ENCODE measurements at places on chromosomes 3 and 15.

GRCh38 chr15:36330598-36330997, 248.8 kb upstream of the CDIN1 start:
- no peak for DNase-seq

DNA sequence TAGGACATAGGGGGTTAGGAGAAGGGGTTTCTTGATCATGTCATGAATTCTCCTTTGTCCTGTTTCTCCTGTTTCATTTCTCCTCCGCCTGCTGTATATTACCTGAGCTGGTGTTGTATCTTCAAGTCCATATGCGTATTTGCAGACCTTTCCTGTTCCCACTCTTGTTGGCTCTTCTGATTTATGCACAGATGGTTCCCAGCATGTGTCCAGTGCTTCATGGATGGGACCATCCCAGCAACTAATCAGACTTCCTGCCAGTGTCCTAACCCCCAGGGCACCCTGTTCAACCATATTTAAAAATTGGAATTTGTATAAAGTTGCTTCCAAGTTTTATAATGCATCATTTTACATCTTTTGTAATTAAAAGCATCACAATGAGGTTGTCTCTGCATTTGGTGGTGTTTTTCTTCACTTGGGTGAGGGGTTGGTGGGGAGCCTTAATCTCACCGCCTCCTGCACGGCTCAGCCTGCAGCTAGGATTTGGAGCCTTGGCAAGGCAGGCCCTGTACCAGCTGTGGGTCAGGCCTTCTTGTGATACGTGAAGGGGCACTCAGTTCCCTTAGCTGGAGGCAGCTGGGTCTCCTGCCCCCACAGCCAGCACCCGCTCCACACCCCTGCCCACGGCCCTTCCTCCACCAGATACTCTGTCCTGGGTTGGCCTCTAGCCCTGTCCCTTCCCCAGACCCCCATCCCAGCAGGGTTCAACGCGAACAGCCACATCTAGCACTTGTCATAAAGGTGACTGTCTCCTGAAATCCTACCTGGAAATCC, 72.0 kb upstream of the BLM start:
- DNase-seq: no peak

DNA sequence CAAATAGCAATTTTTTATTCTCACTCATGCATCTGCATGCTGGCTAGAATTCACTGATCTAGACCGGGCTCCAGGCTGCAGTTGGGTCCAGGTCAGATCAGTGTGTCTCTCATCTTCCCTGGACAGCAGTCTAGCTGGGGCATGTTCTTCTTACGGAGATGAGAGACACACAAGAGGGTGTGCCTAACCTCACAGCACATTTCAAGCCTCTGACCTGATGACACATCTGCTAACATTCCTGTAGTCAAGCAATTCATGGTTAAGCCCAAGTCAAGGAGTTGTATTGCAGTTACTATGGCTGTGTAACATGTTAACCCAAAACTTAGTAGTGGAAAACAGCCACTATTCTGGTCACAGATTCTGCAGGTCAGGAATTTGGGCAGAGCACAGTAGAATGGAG, 13.1 kb downstream of the BSN start:
- no peak for DNase-seq

GRCh38 chr3:12231431-12231830, 57.4 kb upstream of the PPARG start:
- DNase-seq: no peak

DNA sequence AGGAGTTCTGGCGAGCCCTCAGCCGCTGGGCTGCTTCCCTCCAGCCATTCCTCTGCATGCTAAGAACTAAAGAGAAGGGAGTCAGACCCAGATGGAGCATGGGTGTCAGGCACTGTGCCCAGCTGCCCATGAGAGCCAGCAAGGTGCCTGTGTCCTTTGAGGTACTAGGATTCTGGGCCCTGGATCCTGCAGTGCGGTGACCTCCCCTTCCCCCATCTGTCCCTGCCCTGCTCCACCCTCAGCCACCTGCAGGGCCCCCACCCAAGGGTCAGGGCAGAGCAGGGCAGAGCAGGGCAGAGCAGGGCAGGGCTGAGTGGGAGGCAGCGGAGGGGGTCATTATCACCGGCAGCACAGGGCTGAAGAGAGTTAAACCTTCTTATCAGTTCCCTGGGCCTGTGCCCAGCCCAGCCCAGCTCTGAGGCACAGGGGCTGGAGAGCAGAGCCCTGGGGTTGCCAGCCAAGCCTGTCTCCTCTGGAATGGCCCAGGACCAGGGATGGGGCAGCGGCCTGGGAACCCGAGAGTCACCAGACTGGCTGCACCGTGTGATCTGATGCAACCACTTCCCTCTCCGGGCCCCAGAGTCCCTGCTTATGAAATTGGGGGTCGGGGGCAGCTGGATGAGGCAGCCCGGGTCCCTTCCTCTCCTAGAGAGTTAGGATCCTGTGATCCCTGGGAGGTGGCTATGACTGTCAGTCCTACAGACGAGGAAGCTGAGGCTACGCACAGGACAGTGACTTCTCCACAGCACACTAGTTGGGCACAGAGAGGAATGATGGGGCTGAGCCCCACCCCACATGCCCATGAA, 17.3 kb downstream of the ZDHHC19 start:
- DNase-seq: no peak

DNA sequence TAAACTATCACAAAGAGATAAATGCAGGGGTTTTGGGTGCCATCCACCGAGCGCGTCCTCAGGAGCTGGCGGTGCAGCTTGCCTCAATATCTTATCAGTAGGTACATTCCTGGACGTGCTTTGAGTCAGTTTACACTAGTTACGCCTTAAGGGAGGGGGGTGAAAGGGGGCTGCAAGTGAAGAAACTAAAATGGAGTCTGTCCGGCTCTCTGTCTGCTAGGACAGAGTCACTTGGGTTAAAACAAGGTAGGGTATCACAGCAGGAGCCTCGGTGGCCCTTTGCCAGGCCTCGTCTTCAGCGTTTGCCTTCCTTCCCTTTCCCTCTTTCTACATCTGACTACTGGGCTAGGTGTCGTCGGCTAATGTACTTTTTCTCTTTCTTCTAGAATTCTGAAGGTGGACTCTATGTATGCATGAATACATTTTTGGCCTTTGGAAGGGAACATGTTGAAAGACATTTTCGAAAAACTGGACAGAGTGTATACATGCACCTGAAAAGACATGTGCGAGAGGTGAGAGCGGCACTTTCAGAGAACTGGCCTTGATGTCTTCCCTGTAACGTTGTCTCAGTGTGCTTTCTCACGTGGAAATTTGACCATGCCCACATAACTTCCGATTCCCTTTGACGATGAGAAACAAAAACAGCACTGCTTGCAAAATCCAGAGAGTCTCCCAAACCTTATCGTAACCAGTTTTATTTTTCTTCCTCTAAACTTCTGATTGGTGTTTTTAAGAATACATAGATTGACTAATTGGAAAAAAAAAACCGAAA, 28.8 kb downstream of the USP13 start:
- no peak for DNase-seq

DNA sequence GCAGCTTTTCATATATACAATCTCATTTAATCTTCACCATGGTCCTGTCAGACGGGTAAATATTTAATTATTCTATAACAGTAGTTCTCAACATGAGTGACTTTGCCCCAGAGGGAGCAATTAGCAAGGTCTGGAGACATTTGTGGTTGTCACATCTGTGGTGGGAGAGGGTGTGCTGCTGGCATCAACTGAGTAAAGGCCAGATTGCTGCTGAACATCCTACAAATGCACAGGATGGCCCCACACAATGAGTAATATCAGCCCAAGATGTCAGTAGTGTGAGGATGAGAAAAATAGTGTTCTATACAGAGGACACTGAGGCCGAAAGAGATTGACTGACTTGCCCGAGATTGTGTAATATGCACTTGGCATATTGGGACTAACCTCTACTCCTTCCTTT, 156.0 kb downstream of the AGBL1 start:
- DNase-seq: no peak

- no peak for DNase-seq
These were observed 92.6 kb downstream of the AAGAB start for GRCh38 chr15:67161881-67162280.

GRCh38 chr3:36244728-36245127, 135.6 kb upstream of the STAC start:
- DNase-seq: no peak

- DNase-seq: no peak
These were observed 58.4 kb upstream of the DCUN1D1 start for GRCh38 chr3:183038757-183039156.

DNA sequence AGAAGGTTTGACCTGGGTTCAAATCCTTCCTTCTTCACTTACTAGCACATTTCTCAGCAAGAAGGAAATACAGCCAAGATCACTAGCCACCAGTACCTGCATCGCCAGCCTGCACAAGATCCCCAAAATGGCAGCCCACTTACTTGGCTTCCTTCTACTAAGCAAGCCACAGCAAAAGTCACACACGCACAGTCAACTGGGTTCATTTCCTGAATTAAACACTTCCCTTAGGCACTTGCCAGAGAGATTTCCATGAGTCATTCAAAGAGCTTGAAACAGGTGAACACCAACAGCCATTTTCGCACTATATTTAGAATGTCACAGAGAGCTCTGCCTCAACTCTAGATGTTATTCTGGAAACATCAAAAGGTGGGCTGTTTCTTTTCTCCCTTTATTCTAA, 42.6 kb downstream of the MGLL start:
- peak; percentile 49 for DNase-seq

- no peak for DNase-seq
These were observed 102.9 kb downstream of the FNDC3B start for GRCh38 chr3:172142051-172142863.

DNA sequence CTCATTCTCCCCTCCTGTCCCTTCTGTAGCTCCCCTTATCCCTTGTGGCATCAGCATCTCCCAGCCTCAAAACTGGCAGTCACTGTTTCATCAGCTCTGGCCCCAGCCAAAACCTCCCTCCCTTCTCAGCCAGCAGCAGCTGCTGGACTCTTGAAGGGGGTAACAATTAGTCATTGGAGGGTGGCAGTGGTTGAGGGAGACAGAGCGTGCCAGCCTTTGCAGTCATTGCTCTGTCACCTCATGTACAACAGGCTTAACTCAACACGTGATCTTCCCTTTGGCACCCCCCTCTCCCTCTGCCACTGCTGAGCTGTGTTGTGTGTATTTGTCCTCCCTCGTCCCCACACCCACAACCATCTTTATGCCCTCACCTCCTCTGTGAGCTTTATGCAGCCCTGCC, 28.2 kb downstream of the RBP2 start:
- peak; percentile 31 for DNase-seq

GRCh38 chr3:103195216-103195615, 760.4 kb downstream of the ZPLD1 start:
- no peak for DNase-seq

DNA sequence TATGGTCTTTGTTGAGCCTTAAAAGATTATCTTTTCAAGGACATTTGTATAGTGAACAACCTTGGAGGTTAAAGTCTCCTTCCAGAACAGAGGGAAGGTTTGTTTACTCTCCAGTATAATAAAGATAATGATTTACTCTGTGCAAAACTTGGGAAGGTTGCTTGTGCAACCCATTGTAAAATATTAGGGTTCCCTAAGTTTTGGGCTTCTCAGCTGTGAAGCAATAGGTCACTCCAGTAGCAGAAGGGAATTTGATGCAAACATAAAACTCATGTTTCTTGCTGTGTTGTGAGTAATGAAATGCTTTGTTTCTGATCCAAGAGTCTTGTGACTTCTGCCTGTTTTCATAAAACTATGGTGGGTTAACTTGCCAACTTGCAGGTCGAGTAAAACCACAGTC, 177.5 kb downstream of the SUCNR1 start:
- no peak for DNase-seq

- DNase-seq: no peak
These were observed 241.8 kb downstream of the FOXP1 start for GRCh38 chr3:71341721-71342120.

DNA sequence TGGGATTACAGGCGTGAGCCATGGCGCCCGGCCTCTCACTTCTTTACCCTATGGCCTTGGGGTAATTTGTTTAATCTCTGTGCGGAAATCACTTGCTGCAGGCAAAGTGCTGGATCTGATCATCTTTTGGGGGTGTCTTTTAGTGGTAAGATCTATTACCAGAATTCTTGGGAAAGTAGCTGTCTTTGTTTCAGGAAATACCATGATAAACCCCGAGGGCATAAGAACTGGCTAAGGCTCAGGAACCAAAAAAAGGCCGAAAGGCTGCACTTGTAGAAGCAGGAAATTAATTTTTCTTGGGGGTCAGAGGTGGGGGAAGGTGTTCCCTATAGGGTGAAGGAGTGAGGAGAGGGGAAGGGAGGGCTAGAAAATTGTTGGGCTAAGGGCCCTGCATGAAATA, 22.7 kb upstream of the IGF2BP2 start:
- no peak for DNase-seq

DNA sequence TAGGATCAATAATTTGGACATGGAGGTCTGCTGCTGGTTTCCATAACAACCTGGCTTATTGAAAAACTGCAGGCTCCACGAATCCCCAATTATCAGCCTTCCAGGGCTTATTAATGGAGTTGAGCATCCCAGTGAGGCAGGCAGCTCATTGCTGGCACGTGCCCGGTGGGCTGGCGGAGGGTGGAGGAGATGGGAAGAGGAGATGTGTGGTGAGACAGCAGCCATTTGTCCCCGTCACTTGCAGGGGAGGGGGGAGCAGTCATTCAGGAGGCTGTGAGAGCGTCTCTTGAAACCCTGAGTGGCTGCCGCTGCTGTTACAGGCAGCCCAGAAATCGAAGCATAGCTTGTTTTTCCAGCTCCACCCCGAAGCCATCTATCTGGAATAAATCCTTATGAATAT, 70.6 kb downstream of the GAP43 start:
- no peak for DNase-seq

- DNase-seq: no peak
These were observed 187.7 kb downstream of the ROBO2 start for GRCh38 chr3:77227567-77227966.

DNA sequence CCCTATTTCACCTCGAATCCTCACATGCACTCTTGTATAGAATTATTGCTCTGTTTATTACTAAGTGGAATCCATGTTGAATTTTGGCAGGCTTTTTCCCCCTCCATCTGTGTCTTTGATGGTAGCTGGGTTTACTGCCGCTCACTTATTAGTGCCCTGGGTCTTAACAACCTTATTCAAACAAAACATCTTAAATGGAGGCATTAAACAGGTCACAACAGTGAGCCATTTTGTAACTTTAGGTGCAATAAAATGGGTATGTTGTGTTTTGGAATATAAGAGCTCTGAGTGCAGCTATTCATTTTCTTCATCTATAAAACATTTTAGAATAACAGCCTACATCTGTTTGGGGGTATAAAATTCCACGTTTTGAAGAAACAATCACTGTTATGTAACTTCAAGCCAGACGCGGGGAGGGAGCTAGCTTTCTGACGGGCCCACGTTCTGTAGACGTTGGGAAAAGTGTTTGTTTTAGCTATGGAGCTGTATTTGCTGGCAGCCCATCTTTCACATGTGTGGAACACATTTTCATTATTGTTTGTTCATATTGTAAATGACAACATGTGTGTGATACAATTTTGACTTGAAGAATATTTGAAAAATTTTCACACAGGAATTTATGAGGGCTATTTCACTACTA, 122.0 kb downstream of the SLC25A26 start:
- DNase-seq: no peak

Data from NCI-H2029 (cell line).